RPMI7951 (cell line): ENCODE measurements at places on chromosomes 5 and 9. TPM values are rescaled to one million over a fixed set of nuclear protein-coding genes. Genes with fewer than 3 reads are reported as not detected.

Gene HMCN2
- total RNA-seq = under 0.01 and 0.78 TPM in 2 replicates

DNA sequence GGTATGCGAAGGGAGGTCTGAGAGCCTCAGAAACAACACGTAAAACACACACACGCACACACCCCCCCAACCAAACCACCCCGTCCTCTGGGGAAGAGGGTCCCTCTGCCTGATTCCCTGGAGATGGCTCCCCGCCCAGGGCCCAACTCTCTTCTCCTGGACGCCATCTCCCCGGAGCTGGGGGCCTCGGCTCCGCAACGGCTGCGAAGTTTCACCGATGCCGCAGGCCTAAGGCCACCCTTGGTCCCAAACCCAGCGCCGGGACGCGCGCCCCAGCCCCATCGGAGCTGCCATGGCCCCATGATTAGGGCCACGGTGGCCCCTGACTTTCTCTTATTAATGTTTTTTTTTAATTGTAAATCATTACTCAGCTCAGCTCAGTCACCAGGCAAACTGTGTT lies 181.4 kb upstream of the TBCA start:
- DNase-seq = no peak

DNA sequence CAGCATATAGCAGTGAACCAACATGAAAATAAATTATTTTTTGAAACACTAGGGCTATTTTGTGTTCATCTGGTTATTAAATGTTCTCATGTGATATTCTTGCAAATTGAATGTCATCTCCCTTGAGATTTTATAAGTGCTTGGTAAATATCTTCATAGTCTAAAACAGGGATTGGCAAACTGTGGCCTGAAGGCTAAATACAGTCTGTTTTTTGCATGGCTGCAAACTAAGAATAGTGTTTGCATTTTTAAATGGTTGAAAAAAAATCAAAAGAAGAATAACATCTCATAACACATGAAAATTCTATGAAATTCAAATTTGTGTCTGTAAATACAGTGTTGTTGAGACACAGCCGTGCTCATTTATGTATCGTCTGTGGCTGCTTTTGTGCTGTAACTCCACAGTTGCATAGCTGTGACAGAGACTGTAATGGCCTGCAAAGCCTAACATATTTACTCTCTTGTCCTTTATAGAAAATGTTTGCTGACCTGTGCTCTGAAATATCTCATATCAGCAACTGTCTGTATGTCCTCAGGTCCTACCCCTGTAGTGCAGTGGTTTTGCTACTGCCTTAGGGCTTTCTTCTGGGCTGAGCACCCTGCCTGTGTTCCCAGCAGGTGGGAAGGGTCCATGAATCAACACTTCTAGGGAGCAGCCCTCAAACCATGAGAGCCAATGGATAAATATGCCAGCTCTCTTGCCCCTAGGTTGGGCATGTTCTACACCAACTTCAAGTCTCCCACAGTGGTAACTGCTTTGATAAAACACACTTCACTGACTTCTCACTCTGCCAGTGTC lies 41.7 kb upstream of the ARRDC3 start:
- DNase-seq = no peak

Gene PCDHA6
- 0.10 and 0.12 TPM in 2 replicates for total RNA-seq

- DNase-seq = no peak
Observed at GRCh38 chr5:116759860-116760640, 185.4 kb upstream of the SEMA6A start.

DNA sequence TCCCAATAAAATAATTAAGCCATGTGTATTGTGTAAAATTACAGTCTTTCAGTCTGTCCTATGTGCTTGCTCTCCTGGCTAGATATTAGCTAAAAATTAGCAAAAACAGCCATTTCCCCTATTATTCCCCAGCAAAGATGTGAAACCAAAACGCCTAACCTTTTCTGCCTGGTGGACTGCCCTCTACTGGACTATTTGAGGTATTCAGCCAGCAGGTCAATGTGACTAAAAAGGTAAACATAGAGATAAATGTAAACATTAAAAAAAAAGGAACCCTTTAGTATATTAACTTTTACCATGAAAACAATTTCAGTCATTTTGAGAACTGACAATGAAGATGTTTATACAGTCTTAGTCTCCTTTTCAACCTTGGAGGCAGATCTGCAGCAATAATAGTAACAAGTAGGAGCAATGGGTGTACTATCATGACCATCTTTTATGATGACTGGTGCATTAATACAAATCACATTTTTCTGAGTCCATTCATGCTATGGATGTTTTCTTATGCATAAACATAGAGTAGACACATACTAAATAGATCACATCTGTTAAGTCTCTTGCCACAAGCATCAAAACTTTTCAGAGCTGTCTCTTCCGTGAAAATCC lies 10.1 kb downstream of the ATG12 start:
- peak; percentile 20 for DNase-seq

Gene PARP8
- total RNA-seq = 6.1 and 7.3 TPM in 2 replicates

DNA sequence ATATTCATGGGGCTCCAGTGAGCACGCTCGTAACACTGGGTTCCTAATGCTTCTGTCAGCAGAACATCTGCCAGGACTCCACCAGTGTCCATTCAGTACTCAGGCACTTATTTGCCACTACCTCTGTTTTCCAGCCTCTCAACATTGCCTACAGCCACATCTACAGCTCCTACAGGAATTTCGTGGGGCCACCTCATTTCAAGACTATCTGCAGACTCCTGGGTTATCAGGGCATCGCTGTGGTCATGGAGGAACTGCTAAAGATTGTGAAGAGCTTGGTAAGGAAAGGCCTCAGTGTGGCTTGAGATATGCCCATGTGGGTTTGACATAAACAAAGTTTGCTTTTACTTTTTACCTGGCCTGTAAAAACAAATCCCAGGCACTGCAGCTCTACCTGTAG lies 92.9 kb downstream of the CYFIP2 start:
- DNase-seq = no peak

GRCh38 chr5:149916334-149917072 lies 28.1 kb downstream of the PDE6A start:
- no peak for DNase-seq

DNA sequence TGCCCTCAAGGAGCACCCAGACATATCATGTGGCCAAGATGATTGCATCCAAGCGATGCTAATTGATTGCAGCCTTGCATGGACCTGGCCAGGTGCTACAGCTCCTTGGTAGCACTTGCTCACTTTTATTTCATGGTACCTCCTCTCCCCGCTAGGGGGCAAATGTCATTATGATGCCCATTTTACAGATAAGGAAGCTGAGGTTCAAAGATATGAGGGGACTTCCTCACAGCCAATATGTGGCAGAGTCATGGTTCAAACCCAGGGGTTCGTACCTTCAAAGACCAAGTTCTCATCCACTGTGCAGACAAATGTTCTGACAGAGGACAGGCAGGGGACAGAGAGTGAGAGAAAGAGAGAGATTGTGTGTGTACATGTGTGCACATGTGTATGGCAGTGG lies 21.9 kb upstream of the KCNMB1 start:
- DNase-seq = no peak

DNA sequence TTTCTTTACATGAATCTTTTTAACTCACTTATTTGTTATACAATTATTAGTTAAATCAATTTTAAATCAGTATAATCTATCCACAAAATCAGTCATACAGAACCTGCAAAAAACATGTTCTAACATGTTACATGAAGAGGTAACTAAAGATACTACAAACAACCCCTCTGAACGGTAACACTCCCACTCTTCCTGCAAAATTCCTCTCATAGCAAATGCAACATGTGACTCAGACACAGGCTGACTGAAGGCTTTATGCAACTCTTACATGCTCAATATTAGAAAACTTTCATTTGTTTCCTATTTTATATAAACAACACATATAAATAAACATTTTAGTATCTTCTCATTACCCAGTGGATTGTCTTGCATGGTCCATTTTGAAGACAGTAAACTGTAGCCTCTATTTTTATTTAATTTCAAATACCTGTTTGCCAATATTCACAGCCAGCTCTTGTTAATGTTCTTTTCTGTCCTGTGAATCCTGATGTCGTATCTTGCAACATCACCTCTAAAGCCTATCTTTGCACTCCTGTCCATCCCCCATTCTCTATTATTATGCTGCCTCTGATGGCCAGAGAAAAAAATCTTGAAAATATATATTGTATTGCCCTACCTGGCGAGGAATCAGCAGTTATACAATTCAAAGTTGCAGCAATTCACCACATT lies 100.5 kb upstream of the CCDC152 start:
- no peak for DNase-seq

- DNase-seq = no peak
Observed at GRCh38 chr5:158373608-158374395, 514.9 kb upstream of the CLINT1 start.

- no peak for DNase-seq
Observed at GRCh38 chr5:71790433-71790832, 71.4 kb downstream of the CARTPT start.

GRCh38 chr5:6399980-6400910 lies 21.9 kb upstream of the MED10 start:
- peak; percentile 96 for DNase-seq
